Adrenal gland (tissue), 19 donors: ENCODE measurements at places on chromosomes 1 and 21. TPM values are rescaled to one million over a fixed set of nuclear protein-coding genes. Genes with fewer than 3 reads are reported as not detected.
A peak's percentile ranks its signal among the peaks of the same experiment; 100 is the strongest.

GRCh38 chr1:61300899-61301298 is 218.5 kb downstream of the NFIA start:
- H3K27ac ChIP-seq, result no peak overlapping the region
- H3K27me3 ChIP-seq, result no peaks in the 10 kb centered on the region
- DNase-seq, result no peak
- H3K4me1 ChIP-seq, result peaks cover 7% of the 10 kb centered on the region
- H3K4me3 ChIP-seq, result no peak overlapping the region

S100A8 gene
- total RNA-seq, result 3.4 TPM

TMEM269 gene
- total RNA-seq, result not detected

- no peaks in the 10 kb centered on the region for H3K27me3 ChIP-seq
- no peaks in the 10 kb centered on the region for H3K36me3 ChIP-seq
- H3K27ac ChIP-seq, result no peak overlapping the region
- DNase-seq, result peak; percentile 44
These were observed 181.9 kb upstream of the VAMP3 start for GRCh38 chr1:7589080-7589735.

GRCh38 chr1:22637907-22638445 is 1.5 kb downstream of the C1QA start:
- no peak overlapping the region for H3K4me3 ChIP-seq
- no peak overlapping the region for H3K27ac ChIP-seq
- no peak for DNase-seq
- no peaks in the 10 kb centered on the region for H3K36me3 ChIP-seq
- no peaks in the 10 kb centered on the region for H3K27me3 ChIP-seq
- no peaks in the 10 kb centered on the region for H3K4me1 ChIP-seq

DNA sequence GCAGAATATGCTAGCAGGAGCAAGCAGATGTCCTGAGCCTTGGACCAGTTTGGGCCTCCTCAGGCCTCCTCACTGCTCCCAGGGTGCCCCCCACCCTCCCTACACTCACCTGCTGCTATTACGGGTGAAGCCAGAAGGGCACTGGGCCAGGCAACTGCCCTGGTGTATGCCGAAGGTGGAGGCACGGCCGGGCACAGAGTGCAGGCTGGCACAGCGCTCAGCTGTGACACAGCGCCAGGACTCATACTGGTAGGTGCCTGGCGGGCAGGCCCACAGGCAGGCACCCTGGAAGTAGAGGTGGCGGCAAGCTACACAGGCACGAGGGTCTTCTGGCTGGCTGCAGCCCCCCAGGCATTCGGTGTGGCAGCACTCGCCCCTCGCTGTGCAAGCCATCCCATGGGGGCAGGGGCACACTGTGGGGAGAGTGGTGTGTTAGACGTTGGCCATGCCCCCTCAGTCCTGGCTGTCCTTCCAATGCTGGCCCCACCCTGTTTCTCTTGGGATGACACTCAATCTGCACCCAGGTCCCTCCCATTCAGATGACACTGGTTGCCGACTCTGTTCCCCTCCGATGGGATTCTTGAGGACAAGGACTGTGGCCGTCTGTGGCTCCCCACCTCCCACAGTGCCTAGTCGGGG is 7.0 kb downstream of the INSRR start:
- no peaks in the 10 kb centered on the region for H3K36me3 ChIP-seq
- H3K27me3 ChIP-seq, result peaks cover 7% of the 10 kb centered on the region
- H3K27ac ChIP-seq, result no peak overlapping the region
- no peak overlapping the region for H3K4me3 ChIP-seq

EFNA4 gene
- total RNA-seq, result 18.9 TPM

- no peak for DNase-seq
- no peaks in the 10 kb centered on the region for H3K27me3 ChIP-seq
- no peaks in the 10 kb centered on the region for H3K36me3 ChIP-seq
- H3K4me1 ChIP-seq, result peaks cover 35% of the 10 kb centered on the region
These were observed 3.8 kb downstream of the ACBD6 start for GRCh38 chr1:180498594-180498993.

DNA sequence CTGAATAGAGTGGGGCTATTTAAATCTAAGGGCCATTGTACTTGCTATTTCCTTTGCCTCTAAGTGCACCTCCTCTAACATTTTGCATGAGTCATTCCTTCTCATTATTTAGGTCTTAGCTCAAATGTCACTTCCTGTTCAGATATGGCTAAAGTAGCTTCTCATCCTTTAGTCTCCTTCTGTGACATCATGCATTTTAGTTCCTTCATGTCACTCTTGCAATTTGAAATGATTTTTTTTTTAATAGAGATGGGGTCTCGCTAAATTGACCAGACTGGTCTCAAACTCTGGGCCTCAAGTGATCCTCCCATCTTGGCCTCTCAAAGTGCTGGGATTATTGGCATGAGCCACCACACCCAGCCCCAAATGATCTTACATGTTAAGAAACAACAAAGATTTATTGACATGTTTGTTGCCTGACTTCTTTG is 6.6 kb downstream of the TBX19 start:
- H3K4me3 ChIP-seq, result no peak overlapping the region
- no peak for DNase-seq
- H3K36me3 ChIP-seq, result no peaks in the 10 kb centered on the region
- H3K4me1 ChIP-seq, result no peaks in the 10 kb centered on the region

FCMR gene
- total RNA-seq, result 1.6 TPM

DNA sequence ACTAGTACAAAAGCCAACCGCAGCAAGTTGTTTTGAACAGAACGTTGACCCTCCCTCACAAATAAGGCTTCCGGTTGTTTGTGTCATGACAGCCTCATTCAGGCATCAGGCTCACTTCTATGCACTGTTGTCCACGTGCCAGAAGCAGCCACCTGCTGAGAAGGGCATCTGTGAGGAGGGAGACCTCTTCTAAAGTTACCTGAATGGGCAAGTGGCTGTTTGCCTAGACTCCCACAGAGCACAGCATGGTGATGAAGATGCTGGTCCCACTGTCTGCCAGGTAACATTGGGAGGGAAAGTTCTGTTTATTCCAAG is 176.1 kb downstream of the CLIC6 start:
- H3K27me3 ChIP-seq, result no peaks in the 10 kb centered on the region
- H3K36me3 ChIP-seq, result peaks cover 7% of the 10 kb centered on the region
- H3K27ac ChIP-seq, result no peak overlapping the region
- no peak overlapping the region for H3K4me3 ChIP-seq
- H3K4me1 ChIP-seq, result peaks cover 9% of the 10 kb centered on the region

NRAS gene
- total RNA-seq, result 17.8 TPM

DNA sequence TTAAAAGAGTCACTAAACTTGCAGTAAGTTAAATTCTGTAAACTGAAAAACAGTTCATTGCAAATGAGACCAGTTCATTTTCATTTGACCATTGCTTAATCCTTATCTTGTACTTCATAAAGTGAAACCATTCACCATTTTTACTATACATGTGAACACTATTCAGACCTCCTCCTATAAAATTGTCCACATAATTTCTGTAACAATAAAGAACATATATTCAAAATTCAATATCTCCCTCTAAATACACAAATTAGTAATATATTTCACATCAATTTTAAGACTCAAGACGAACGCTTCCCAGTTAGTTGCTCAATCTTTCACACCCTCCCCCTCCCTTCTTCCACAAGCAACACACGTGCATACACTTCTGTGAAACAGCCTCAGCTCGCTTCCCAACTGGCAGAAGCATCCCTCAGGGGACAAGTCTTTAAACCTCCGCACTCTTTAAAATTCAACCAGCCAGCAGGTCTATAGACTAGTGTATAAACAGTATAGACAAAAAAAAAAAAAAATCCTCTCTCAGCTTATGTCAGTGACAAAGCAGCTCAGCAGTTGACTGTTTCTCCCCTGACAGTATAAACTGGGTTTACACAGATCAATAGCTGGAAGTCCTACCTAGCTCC is 99.6 kb downstream of the DENND1B start:
- DNase-seq, result peak; percentile 21
- no peak overlapping the region for H3K27ac ChIP-seq
- H3K36me3 ChIP-seq, result no peaks in the 10 kb centered on the region
- H3K4me3 ChIP-seq, result no peak overlapping the region
- peaks cover 16% of the 10 kb centered on the region for H3K4me1 ChIP-seq

GALNT2 gene
- total RNA-seq, result 83.3 TPM

- H3K4me1 ChIP-seq, result no peaks in the 10 kb centered on the region
- no peak for DNase-seq
- no peak overlapping the region for H3K4me3 ChIP-seq
- no peaks in the 10 kb centered on the region for H3K27me3 ChIP-seq
These were observed 33.4 kb downstream of the INKA2 start for GRCh38 chr1:111705841-111706240.

- H3K27me3 ChIP-seq, result no peaks in the 10 kb centered on the region
- H3K4me3 ChIP-seq, result no peak overlapping the region
- no peaks in the 10 kb centered on the region for H3K36me3 ChIP-seq
- no peak for DNase-seq
These were observed 132.8 kb downstream of the PTPRC start for GRCh38 chr1:198771563-198772153.

SYCP1 gene
- total RNA-seq, result not detected

RSBN1 gene
- total RNA-seq, result 33.0 TPM

GRCh38 chr1:95257758-95258157 is 23.7 kb downstream of the RWDD3 start:
- no peaks in the 10 kb centered on the region for H3K27me3 ChIP-seq
- no peak overlapping the region for H3K4me3 ChIP-seq
- no peak for DNase-seq
- H3K4me1 ChIP-seq, result no peaks in the 10 kb centered on the region

GRCh38 chr1:153306303-153307220 is 6.2 kb downstream of the PGLYRP3 start:
- no peak overlapping the region for H3K27ac ChIP-seq
- no peaks in the 10 kb centered on the region for H3K36me3 ChIP-seq
- H3K4me3 ChIP-seq, result no peak overlapping the region
- no peaks in the 10 kb centered on the region for H3K4me1 ChIP-seq
- H3K27me3 ChIP-seq, result peaks cover 13% of the 10 kb centered on the region

GRCh38 chr21:38306433-38307141 is 49.8 kb downstream of the KCNJ15 start:
- DNase-seq, result no peak
- H3K4me1 ChIP-seq, result no peaks in the 10 kb centered on the region
- H3K27ac ChIP-seq, result no peak overlapping the region
- no peaks in the 10 kb centered on the region for H3K36me3 ChIP-seq

DNA sequence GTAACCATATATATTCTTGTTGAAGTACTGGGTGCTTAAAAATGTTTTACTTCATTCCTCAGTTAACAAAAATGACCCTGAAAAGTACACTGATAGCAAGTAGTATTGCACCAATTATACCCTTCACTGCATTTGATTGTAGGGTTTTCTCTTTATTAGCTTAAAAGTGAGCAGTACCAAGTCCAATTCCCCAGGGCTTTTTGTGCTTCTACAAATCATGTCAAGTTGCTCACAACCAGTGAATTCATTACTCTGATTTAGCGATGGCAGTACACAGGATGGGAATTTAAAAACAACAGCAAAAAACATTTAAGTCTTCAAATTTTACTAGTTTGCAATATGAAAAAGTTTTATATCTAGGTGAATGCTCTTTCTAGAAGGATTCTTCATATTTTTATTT is 436.4 kb downstream of the PTBP2 start:
- no peaks in the 10 kb centered on the region for H3K27me3 ChIP-seq
- no peaks in the 10 kb centered on the region for H3K4me1 ChIP-seq
- no peaks in the 10 kb centered on the region for H3K36me3 ChIP-seq

MSH4 gene
- not detected for total RNA-seq

DNA sequence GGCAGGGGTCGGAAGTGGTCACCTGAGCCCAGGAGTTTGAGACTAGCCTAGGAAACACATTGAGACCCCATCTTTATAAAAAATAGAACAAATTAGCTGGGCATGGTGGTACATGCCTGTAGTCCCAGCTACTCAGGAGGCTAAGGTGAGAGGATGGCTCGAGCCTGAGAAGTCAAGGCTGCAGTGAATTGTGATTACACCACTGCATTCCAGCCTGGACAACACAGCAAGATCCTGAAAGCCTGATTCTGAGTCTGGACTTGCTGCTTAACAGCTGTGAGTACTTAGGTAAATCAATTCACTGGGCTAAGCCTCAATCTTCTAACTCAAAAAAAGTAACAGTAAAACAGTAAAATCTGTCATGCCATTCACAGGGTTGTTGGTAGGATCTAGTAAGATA is 4.9 kb downstream of the TRAPPC3 start:
- H3K27ac ChIP-seq, result no peak overlapping the region
- H3K4me1 ChIP-seq, result peaks cover 63% of the 10 kb centered on the region
- H3K36me3 ChIP-seq, result no peaks in the 10 kb centered on the region
- H3K27me3 ChIP-seq, result no peaks in the 10 kb centered on the region
- no peak overlapping the region for H3K4me3 ChIP-seq

DNA sequence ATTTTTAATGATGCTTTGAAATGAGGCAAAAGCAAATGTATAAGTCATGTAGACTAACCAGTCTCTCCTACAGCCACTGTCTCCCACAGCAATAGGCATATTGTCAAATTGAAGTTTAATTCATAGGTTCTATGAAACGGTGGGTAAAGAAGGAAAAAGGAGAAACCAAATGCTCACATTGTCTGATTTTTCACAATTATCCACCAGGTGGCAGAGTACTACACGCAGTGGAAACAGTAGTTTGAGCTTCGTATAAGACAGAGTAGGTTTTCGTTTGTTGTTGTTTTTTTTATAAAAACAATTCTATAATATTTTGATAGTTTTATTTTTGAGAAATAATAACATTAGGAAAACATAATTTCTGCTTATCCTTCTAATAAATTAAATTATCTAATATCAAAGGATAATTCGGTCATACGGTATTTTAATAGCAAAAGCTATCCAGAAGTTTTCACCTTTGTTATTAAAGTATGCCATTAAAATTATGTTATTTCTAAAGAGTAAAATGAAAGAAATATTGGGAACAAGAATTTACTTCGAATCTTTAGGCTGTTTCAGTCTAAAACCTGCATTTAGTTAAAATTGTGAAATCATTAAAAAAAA is 39.1 kb downstream of the TYW3 start:
- peaks cover 11% of the 10 kb centered on the region for H3K4me1 ChIP-seq
- no peak overlapping the region for H3K4me3 ChIP-seq
- no peak overlapping the region for H3K27ac ChIP-seq
- H3K27me3 ChIP-seq, result peaks cover 8% of the 10 kb centered on the region
- DNase-seq, result no peak
- H3K36me3 ChIP-seq, result no peaks in the 10 kb centered on the region

DNA sequence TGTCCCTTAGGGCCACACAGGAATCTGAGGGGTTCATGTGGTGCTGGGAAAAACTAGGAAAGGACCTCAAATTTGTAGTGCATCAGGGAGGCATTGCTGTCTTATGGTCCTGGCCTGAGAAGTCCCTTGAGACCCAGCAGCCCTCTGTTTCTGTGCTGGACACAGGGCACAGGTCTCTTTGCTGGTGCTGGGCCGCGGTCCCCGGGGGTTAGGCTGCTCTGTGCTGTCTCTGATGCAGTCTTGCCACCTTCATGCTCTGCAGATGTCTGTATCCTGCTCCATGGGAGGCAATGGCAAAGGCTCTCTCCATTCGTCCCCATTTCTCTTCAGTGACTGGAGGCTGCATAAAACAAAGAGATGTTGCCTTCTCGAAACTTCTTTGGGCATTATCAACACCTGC is 13.0 kb downstream of the EDARADD start:
- no peak overlapping the region for H3K4me3 ChIP-seq
- no peak for DNase-seq
- no peak overlapping the region for H3K27ac ChIP-seq
- H3K4me1 ChIP-seq, result no peaks in the 10 kb centered on the region
- H3K36me3 ChIP-seq, result no peaks in the 10 kb centered on the region
- H3K27me3 ChIP-seq, result peaks cover 5% of the 10 kb centered on the region

- no peak overlapping the region for H3K27ac ChIP-seq
- H3K4me3 ChIP-seq, result no peak overlapping the region
- no peaks in the 10 kb centered on the region for H3K4me1 ChIP-seq
- no peaks in the 10 kb centered on the region for H3K36me3 ChIP-seq
- H3K27me3 ChIP-seq, result no peaks in the 10 kb centered on the region
- no peak for DNase-seq
These were observed 80.6 kb upstream of the RAVER2 start for GRCh38 chr1:64664299-64664698.

GRCh38 chr1:55500601-55501000 is 285.4 kb upstream of the USP24 start:
- no peak overlapping the region for H3K27ac ChIP-seq
- no peak for DNase-seq
- H3K36me3 ChIP-seq, result no peaks in the 10 kb centered on the region
- H3K27me3 ChIP-seq, result no peaks in the 10 kb centered on the region
